NCI-H2107 (cell line): ENCODE measurements at places on chromosomes 16 and 17.

GRCh38 chr17:6677158-6677831 is 25.7 kb downstream of the C17orf100 start:
- peak; percentile 45 for DNase-seq

DNA sequence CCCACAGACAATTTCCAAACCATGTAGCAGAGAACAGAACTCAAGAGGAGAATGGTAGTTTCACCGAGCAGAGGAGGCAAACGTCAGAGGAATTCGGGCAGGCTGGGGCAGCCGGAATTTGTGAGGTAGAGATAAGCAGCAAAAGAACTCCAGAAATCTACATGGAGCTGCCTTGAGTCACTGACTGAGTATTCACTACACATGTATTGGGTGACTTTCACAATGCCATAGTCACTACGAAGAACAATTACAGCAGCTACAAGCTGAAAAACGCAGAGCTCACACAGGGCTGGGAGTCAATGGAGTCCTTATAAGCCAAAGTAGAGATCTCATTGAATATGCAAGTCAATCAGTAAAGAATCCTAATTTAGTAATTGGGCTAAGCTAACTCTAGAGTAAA is 13.4 kb downstream of the CMC2 start:
- no peak for DNase-seq

DNA sequence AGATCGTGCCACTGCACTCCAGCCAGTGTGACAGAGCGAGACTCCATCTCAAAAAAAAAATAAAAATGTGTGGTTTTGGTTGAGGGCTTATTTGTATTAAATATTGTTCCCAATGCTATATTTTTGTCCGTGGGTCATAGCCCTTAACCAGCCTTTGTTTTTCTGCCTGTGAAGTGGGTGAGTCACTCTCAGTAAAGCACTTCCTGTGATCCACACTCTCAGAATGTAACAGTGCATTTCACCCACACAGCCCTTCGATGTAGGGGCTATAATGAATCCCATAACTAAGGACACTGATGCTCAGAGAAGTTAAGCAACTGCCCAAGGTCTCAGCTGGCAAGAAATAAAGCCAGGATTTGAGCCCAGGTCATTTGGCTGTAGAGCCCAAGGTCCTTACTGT is 34.7 kb upstream of the POLR3E start:
- no peak for DNase-seq

GRCh38 chr16:57725151-57725550 is 10.4 kb upstream of the KATNB1 start:
- no peak for DNase-seq

GRCh38 chr16:25279491-25279890 is 21.8 kb upstream of the ZKSCAN2 start:
- no peak for DNase-seq

DNA sequence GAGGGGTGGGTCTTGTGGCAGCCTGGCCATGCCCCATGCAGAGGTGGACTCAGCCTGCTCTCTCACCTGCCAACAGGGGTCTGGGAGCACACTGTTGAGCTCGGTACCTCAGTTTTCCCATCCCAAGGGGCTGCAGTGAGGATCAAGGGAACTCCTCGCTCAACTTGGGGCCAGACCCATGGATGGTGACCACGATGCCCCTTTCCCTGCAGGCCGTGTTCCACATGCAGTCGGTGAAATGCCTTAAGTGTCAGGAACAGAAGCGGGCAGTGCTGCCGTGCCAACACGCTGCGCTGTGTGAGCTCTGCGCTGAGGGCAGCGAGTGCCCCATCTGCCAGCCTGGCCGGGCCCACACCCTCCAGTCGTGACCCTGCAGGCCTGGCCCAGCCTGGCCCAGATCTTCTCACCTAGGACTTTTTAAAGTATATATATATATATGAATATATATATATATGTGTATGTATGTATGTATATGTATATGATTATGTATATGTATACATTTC is 20.1 kb downstream of the UNC13D start:
- no peak for DNase-seq

DNA sequence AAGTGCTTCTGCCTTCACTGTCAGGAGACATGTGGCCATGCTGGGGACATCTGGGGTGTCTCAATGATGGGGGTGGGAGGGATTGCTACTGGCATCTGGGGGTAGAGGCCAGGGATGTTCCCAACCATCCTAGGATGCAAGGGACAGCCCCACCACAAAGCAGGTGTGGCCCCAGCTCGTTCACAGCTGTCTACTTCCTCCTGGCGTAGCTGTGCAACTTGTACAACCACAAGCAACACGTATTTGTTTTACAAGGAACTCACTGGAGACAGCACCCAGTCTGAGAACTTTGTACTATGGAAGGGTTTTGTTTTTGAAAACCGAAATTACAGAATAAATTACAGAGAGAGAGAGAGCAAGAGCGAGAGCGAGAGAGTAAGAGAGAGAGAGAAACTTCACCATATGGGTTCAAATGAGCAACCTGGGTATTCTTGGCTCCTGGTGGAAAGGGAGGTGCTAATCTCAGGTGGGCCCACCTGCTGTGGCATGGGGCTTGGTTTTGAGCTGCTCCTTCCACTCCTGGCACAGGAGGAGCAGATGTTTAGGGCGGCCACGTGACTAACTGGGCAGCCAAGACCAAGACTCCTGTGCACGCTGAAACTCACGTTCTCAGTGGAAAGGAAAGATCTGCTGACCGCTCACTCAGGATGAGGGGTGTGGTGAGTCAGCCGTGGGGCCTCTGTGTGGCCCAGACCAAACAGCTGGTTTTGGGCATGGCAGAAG is 17.5 kb upstream of the TNFRSF13B start:
- DNase-seq, result no peak

GRCh38 chr16:87834005-87834667 is 35.2 kb downstream of the SLC7A5 start:
- no peak for DNase-seq
